Memory B cell (primary cell): ENCODE measurements at places on chromosomes 3 and 15.

GRCh38 chr3:113602256-113602655 lies 69.9 kb downstream of the SIDT1 start:
- DNase-seq = no peak

GRCh38 chr3:24388159-24388558 lies 106.5 kb downstream of the THRB start:
- no peak for DNase-seq

- no peak for DNase-seq
Measured at GRCh38 chr3:36097209-36097608, 283.1 kb upstream of the STAC start.

GRCh38 chr3:70824773-70825172 lies 512.3 kb upstream of the MDFIC2 start:
- no peak for DNase-seq

- DNase-seq = no peak
Measured at GRCh38 chr3:120449251-120449650, 1.5 kb downstream of the FSTL1 start.

DNA sequence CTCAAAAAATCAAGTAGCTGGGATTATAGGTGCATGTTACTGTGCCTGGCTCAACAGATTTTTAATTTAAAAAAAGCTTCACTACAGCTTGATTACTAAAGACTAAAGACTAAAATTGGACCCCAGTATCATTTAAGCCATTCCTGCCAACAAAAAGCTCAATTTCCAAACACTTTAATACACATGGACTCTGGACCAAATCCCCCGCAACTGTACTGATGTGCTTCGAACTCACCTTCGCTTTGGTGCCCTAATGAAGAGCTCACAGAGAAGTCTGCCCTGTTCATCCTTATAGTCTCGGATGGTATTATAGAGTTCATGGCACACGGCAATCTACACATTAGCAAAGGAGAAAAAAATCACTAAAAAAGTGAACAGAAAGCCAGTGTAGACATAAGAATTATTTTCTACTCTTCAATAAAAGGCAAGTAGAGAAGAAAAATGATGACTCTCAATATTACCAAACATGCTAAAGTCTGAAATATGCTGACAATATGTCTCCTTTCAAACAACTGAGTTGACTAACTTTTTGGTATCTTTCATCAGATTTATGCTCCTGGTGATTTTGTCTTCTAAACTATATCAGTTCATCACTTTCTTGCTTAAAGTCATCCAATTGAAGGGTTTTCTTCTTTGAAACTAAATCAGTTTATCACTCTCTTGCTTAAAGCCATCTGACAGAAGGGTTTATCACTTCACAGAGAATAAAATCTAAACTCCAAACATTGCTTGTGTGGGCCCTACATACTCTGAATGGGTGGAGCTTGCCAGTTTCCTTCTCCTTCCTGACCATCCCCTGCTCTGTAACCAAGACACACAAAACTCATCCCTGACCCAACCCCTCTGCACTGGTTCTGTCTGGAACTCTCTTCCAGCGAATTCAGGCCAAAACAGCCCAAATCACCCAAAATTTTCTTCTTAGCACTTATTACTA lies 7.2 kb downstream of the PBRM1 start:
- DNase-seq = no peak

- no peak for DNase-seq
Measured at GRCh38 chr15:100297812-100298211, 44.0 kb downstream of the ADAMTS17 start.

DNA sequence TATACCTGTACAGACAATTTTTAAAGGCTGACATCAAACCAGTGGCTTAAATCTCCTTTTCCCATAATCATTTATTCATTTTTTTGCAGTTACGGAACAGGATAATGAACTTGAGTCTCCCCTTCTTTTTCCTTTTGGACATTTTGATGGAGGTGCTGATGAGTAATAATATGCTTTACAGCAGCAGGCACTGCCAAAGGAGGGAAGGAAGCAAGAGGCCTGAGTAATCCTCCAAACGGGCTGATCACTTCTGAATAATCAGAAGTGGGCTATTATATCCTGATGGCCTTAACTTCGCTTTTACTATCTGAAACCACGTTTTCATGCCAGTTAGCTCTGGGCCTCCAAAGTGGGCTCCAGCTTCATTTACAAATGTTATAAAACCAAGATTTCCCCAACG lies 527.2 kb downstream of the FOXP1 start:
- DNase-seq = no peak

GRCh38 chr15:63264688-63265293 lies 12.6 kb upstream of the APH1B start:
- no peak for DNase-seq

DNA sequence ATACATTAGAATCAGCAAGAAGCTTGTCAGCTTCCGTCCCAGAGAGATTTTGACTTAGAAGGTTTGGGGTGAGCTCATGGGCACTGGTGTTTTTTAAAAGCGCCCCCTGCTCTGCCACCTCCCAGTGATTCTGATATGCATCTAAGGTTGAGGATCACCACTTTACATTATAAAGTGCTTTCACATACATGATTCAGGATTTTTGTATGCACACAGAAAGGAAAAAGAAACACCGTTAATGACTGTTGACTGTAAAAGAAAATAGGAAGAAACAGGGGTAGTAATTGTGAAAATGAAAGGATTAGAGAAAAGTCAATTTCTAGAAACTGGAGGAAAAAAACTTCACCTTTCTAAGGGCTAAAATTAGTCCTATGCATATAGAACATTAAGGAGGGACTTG lies 104.9 kb upstream of the ZBED2 start:
- DNase-seq = no peak

DNA sequence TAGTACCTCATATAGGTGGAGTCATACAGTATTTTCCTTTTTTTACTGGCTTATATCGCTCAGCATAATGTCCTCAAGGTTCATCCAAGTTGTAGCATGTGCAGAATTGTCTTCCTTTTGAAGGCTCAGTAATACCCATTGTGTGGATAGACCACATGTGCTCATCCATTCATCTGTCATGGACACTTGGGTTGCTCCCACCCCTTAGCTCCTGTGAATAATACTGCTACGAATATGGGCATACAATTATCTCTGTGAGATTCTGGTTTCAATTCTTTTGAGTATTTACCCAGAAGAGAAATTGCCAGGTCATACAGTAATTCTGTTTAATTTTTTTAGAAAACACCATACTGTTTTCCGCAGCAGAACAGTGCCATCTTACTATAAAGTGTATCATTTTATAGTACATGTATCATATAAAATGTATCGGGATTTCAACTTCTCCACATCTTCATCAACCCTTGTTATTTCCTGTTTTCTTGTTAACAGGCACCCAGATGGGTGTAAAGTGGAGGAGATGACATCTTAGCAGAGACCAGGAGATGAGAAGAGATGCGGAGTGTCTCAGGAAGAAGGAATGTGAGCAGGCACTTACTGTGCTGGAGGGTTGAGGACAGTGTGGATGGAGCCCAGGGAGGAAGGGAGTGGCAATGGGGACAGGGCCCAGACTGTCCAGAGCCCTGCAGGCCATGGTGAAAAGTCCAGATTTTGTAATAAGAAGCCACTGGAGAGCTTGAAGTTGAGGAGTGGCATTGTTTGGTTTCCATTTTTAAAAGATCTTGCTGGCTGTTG lies 27.0 kb upstream of the PRR23E start:
- no peak for DNase-seq

GRCh38 chr3:79012530-79012913 lies 755.3 kb downstream of the ROBO1 start:
- DNase-seq = no peak
